ENCODE measurements at places on chromosomes 13 and 19. TPM values are rescaled to one million over a fixed set of nuclear protein-coding genes. Genes with fewer than 3 reads are reported as not detected.

Gene PEX11G
- 5.6 TPM for total RNA-seq

GRCh38 chr19:30669329-30670010, 297.3 kb downstream of the ZNF536 start:
- ATAC-seq, result peak; percentile 64

Gene CGB8
- not detected for total RNA-seq

- ATAC-seq, result no peak
Measured at GRCh38 chr13:88648598-88649373, 977.6 kb downstream of the SLITRK5 start.

DNA sequence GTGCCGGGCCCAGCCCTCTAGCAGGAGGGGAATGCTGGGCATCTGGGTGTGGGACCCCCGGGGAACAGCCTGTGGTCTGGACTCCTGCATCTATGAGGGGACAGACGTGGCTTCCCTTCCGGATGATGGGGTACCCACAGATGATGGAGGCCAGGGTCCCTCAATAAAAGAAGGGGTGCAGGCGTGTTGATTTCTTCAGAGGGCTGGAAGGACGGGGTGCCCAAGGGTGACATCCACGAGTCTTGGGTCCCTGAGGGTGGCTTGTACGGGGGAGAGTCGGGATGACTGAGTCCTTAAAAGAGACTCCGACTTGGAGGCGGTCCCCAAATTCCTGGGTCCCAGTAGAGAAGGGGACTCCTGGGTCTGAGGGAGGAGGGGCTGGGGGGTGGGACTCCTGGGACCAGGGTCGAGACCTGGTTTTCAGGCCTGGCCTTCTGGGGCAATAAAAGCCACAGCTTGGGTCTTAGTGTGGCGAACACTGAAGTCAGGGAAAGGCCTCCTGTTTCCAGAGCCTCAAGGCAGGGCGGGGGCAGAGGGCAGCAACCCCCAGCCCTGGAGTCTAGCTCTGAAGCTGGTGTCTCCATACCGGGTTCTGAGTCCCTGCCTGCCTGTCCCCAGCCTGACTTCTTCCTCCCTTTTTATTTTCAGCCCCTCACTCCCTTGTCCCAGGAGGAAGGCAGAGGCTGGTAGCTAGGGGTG, 459 bp upstream of the GRIN2D start:
- ATAC-seq, result no peak

DNA sequence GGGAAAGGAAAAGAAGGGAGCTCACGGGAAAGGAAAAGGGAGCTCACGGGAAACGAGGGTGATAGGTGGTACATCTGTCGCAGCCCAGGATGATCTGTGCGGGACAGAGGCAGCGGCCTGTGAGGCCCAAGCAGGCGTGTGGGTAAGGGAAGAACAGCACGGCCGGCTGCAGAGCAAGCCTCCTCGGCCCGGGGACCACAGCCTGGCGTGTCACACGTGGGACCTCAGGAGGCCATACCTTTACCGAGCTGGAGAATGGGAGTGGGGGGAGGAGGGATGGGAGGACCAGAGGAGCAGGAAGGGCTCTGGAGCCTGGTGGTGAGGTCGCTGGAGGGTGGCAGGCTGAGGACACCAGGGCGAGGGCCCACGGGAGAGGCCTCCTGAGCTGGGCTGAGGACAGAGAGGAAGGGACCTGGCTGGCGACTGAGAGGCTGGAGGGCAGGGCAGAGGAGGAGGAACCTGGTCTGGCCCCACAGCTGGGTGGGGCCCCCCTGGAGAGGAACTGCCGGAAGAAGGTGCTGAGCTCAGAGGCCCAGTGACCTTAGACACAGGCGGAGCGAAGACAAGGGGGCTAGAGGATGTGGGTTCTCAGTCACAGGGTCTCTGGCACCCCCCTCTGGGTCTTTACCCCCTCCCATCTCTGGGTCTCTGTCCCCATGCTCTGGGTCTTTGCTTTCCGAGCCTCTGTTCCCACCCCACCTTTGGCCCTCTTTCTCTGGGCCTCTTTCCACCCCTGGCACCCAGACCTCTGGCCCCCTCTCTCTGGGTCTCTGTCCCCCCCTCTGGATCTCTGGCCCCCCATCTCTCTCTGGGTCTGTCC, 2.9 kb upstream of the FTL start:
- ATAC-seq, result no peak

- ATAC-seq, result no peak
Measured at GRCh38 chr19:31530781-31531180, 181.5 kb upstream of the TSHZ3 start.

Gene ARL11
- total RNA-seq, result not detected

- ATAC-seq, result no peak
Measured at GRCh38 chr13:23513455-23513854, 56.8 kb upstream of the TNFRSF19 start.

DNA sequence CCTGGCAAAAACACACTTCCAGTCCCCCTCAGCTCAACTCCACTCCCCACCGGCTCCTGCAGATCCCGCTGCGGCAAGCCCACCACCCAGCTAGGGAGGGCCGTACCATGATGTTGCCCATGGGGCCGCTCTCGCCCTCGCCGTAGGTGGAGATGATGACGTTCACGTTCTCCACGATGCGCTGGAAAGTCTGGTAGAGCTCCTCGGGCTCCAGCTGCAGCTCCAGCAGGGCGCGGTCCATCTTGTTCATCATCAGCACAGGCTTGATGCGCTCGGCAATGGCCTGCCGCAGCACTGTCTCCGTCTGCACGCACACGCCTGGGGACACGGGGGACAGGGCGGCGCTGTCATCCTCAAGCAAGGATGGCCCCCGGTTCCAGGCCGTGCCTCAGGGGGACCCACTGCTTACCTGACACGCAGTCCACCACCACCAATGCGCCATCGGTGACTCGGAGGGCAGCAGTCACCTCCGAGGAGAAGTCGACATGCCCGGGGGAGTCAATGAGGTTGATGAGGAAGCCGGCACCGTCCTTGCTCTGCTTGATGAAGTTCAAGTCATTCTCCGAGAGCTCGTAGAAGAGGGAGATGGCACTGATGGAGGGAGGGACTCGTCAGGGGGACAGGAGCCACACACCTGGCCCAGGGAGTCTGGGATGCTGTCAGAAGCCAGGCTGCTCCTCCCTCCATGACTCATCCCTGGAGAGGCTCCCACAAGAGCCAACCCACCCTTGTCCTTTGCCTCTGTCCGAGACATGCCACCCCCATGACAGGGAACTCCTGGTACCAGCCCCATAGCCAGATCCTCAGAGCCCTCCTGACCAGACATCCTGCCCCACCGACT, 2.3 kb downstream of the EEF2 start:
- ATAC-seq, result peak; percentile 4

GRCh38 chr13:22121146-22121739, 450.4 kb downstream of the FGF9 start:
- no peak for ATAC-seq

DNA sequence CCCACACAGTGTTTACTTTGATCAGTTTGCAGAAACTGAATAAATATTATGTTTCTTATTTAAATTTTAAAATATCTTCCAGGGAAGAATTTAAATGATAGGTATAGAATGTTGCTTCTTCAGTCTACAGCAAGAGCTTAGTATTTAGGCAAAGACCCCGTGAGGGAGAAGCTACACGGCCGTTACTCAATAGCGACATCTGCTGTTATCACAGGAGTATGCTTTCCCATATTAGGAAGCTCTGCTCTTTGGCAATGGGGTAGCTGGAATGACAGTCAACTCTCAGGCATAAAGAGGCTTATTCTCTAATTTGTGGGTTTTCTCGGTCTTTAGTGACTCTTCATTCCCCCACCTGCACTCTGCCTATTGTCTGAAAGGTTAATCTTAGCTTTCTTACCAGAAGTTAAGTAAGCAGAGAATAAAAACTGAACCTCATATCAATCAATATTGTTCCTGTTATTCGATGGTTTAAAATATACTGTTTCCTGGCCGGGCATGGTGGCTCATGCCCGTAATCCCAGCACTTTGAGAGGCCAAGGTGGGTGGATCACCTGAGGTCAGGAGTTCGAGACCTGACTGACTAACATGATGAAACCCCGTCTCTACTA, 13.2 kb upstream of the LHFPL6 start:
- peak; percentile 79 for ATAC-seq

Gene CSNK1A1L
- not detected for total RNA-seq

- no peak for ATAC-seq
Measured at GRCh38 chr13:78784014-78784750, 125.2 kb upstream of the OBI1 start.

DNA sequence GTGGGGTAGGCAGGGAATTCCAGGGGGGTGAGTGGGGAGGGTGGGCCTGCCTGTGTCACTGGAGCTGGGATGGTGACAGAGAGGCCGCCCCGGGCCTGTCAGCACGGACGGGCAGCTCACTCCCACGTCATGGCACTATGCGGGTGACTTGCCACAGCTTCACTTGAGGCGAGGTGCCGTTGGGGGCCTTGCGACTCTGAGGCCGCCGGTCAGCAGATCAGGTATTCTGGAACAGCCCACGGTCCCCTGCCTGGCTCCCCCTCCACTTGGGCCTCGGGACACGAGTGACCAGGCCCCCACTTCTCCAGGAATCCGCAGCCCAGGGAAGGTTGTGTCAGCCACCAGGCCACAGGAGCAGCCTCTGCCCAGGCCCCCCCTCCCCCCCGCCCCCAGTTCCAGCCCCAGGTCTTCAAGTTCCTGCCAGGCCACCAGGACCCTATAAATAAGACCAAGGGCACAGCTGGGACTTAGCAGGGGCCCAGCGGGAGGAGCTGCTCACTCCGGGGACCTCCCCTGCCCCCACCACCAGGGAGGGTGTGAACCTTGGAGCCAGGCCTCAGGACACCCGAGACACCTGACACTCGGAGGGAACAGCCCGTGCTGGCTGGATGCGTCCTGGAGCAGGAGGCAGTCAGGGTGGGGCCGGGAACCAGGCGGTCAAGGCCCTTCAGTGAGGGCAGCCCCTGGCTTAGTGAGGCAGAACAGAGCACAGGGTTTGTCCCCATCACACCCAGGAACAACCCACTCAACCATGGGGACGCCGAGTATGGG, 2.7 kb upstream of the MIDN start:
- ATAC-seq, result no peak

DNA sequence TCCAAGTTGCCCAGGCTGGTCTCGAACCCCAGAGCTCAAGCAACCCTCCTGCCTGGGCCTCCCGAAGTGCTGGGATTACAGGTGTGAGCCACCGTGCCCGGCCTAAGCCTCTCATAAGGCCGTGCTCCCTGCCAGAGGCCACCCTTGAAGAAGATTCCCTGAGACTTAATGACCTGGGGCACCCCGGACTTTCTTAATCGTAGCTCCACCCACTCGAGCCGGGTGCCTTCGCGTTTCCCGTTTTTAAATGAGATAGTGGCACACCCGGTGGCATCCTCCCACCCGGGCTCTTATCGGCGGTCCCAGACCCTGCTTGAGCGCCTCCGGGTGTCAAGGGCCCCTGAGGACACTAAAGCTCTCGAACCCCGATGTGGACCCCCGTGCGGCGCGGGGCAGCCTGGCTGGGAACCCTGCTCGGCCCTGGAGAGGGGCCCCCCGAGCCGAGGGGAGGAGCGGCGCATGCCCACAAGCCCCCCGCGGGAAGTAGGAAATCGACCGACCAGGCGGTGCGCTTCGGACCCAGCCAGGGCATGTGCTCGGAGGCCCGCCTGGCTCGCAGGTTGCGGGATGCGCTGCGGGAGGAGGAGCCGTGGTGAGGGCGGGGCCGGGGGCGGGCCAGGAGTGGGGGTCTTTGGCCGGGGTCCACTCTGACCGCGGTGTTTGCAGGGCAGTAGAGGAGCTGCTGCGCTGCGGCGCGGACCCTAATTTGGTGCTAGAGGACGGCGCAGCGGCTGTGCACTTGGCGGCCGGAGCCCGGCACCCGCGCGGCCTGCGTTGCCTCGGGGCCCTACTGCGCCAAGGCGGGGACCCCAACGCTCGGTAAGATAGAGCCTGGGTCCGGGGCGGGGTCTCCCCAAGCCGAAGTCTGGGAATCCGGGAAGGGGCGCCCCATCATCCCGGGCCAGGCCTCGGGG, at the start of gene ANKLE1:
Gene ANKLE1 (plus strand): TSS at position 511 of the 914 bp plus-strand sequence. CDS start 20 bp downstream, at position 531.
- ATAC-seq, result peak; percentile 58

- no peak for ATAC-seq
Measured at GRCh38 chr13:46507981-46508380, 45.0 kb upstream of the LRCH1 start.
